ENCODE measurements at places on chromosomes 13 and 19.

GRCh38 chr13:50914176-50914700, 4.6 kb downstream of the RNASEH2B start:
- DNase-seq, result no peak

DNA sequence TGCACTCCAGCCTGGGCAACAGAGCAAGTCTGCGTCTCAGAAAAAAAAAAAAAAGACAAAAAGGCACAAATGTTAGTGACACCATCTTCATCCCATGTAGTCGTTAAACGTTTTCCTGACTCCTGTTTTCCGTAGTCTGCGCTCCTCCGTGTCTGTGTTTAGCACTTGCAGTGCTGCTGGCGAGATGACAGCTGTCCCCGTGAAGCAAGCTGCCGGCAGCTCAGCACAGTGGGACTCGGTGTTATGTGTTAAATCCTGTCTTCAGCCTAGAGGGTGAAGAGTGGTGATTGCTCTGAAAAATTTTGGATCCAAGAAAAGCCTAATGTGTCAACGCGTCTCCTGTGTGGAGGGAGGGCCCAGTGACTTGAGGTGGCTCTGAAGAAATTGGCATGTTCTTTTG, 18.4 kb downstream of the UBXN6 start:
- no peak for DNase-seq

- DNase-seq, result no peak
Measured at GRCh38 chr19:43966079-43966694, 15.2 kb downstream of the ZNF221 start.

DNA sequence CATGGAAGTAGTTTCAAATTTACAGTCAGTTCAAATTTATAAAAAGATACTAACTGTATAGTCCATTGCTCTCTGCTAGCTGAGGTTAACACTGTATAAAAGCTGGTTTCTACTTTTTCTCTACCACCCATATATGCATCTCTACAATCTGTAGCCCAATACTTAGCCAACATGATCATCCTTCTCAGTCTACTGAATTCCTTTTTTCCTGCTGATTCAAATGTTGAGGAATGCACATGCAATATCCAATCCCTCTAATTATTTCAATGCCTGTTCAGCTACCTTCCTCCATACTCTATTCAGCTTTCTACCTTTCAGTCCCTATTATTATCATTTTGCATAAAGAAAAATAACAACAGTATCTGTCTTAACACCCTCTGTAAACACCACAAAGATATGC, 15.6 kb downstream of the KPNA3 start:
- no peak for DNase-seq

DNA sequence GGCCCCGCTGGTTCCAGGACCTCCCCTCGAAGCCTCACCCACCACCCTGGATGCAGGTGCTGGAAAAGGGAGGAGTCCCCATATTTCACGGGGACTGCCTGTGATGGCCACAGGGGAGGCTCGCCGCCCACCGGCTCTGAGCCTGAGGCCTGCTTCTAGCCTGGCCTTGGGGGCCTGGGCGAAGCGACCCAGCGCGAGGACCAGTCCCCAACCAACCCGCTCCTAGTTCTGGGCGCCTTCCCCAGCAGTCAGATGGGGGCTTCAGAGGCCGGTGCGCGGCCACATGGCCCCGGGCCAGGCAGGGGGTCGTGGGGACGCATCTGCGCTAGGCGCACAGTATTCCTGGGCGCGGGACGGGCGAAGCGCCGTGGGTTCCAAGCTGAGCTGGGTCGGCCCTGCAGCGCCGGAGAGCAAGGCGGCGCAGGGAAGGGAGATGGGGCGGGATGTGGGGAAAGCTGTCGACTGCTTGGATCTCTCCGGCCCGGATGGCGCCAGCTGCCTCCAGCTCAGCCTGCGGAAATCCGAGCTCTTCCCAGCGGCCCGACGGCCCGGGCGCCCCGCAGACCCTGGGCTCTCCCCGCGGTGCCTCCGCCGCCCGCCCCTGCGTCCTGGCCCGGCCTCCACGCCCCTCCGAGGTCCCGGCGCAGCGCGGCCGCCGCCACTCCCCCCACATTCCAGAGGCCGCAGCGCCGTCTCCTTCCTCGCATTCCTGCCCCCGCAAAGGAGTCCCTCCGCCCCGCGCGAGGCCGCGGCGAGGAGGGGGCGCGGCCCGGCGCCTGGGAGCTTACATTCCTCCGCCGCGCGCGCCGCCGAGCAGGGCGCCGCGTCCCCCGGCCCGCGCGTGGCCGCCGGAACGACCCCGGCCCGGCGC, at the start of gene WTIP:
Gene WTIP (plus strand): TSS at position 788 of the 871 bp plus-strand sequence. CDS start 217 bp downstream, outside the sequence.
- no peak for DNase-seq

DNA sequence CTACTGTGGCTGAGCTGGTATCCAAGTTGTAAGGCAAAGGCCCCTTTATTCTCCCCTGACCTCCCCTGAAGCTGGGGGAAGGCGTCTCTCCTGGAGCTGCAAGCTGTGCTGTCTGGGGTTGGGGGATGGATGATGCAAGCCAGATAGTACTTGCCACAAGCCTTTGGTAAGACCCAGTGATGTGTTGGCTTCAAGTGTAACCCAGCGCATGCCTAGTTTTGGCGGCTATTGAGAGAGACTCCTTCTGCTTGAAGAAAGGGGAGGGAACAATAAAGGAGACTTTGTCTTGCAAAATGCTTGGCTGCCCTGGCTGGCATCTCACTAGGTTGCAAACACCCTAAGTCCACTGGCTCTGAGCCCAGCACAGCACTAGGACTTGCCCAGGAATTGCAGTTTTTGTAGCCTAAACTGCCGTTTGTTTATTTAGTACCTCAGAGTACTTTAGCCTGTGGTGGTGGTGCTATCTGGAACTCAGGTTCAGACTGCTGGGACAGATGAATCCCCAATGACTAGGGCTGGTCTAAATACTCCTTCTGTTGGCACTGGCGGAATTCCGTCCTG, 108.2 kb downstream of the TNFSF13B start:
- no peak for DNase-seq

DNA sequence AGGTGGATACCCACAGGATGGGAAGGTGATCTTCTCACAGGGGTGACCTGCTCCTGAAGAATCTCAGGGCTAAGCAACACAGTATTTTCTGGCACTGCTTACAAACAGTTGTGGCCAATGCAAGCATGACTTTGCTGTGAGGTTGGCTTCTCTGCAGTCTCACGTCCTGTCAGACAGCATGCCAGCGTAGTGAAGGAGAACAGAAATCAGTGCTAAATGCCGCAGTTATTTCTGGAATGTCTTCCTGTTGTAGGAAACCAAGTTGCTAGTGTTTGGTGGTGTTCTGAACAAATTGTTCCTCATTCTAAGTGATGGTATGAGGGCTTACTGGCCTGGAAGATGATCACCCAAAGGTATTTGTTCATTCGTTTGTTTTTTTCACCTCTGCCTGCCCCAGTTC, 320.1 kb downstream of the MTUS2 start:
- DNase-seq, result no peak

DNA sequence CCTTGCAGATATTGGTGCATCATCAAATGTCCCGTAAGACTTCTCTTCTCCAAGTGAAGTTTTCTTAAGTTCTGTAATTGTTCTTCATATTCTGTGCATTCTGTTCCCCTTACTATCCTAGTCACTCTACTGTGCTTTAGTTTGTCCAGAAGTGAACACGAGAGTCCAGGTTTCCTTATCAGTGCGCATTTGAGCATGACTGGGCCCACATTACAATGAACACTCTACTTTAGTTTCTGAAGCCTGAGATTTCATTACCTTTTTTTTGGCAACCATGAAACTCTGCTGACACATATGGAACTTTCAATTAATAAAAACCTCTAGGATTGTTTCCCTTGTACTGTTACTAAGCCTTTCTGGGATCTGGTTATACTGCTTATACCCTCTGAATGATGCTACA, 270.0 kb downstream of the KCNRG start:
- DNase-seq, result no peak

- DNase-seq, result no peak
Measured at GRCh38 chr19:8615813-8616596, 5.5 kb upstream of the ADAMTS10 start.

DNA sequence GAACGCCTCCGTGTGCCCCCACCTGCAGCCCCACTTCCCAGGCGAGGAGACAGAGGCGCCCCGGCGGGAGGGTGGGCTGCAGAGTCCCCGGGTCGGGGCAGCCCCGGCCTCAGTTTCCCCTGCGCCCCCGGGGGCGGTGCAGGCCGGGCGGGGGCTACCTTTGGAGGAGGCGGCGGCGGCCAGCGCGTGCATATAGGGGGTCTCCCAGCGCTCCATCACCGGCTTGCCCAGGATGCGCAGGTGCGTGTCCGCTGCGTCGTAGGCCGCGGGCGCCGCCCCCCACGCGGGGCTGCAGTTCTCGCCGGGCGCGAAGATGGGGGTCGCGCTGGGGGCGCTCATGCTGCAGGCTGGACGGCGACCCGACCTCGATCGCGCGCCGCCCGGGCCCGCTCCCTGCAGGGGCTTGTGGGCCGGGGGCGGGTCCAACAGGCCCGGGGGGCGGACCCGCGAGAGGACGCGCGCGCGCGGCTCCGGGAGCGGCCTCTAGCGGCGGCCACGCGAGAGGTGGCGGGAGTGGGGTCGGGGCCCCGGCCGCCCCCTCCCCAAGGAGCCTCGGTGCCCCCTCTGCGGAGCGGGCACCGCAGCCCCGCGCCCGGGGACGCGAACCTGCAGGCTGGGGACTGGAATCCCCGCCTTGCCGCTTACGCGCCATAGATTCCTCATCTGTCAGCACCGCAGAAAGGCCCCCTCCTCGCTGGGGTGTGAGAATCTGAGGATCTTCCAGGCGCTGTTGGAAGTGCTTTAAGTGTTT, at the start of gene GAMT:
Gene GAMT (minus strand): TSS at position 405 of the 751 bp plus-strand sequence. CDS start 66 bp downstream, at position 339.
- DNase-seq, result no peak

- no peak for DNase-seq
Measured at GRCh38 chr19:43286096-43286495, 16.8 kb upstream of the PSG9 start.

GRCh38 chr13:109135018-109135417, 505.6 kb downstream of the MYO16 start:
- DNase-seq, result no peak

All from NCI-H1048 (cell line).